Mammary epithelial cell (primary cell): ENCODE measurements at places on chromosomes 7 and 10. TPM values are rescaled to one million over a fixed set of nuclear protein-coding genes. Genes with fewer than 3 reads are reported as not detected.

- no peak for DNase-seq
Observed at GRCh38 chr10:125062914-125063230, 97.5 kb downstream of the CTBP2 start.

DNA sequence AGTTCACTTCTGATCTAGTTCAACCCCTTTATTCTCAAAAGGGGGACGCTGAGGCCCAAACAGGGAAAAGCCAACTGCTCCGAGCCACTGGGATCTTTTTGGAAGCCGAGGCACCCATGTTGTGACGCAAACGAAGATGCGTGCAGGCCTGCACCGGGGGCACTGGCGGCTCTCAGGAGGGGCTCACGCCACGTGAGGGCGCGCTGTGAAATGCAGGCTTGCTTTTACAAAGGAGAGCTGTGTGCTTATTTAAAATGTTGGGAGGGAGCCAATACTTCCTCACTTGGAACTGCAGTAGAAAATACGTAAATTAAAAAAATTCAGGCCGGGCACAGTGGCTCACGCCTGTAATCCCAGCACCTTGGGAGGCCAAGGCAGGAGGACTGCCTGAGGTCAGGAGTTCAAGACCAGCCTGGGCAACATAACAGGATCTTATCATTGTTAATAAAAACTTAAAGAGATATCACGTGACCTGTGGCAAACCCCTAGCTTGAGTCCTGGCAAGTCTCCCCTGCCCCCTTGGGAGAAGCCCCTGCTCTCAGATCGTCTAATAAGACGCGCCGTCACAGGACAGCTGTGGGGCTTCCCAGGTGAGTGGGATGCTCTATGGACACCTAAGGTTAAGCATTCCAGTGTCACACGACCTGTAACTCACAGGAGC, 16.3 kb downstream of the BRI3 start:
- DNase-seq, result no peak

DNA sequence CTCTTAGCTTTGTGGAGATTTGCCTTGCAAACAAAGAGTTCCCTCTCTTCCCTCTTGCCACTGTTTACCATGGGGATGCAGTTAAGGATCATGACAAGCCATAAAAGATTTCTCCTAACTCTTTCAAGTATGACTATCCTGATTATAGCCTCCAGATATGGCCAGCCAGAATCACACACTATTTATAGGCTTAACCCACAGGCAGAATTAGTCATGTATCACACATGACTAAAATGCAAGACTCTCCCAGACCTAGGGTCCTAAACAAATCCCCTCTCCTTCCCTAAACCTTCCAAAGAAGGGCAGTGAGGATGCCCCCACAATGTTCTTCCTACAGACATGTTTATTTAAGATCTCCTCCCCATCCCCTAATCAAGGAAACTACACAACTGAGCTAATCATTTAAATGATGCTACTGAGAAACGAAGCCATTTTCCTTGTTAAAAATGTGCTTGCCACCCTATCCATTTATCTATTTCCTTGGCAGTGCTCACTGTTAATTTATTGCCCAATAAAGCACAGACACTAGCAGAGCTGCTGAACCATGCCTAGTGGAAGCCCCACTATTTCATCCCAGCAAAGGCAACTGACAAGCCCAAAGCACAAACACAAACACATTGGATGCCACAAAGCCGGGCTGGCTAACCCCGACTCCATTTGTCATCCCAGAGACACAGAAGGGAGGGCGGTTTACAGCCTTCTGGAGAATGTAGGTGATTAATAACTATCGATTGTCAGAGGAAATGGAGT, 363.4 kb downstream of the KCNMA1 start:
- DNase-seq, result peak; percentile 80

- no peak for DNase-seq
Observed at GRCh38 chr7:124954790-124955189, 25.2 kb upstream of the POT1 start.

DNA sequence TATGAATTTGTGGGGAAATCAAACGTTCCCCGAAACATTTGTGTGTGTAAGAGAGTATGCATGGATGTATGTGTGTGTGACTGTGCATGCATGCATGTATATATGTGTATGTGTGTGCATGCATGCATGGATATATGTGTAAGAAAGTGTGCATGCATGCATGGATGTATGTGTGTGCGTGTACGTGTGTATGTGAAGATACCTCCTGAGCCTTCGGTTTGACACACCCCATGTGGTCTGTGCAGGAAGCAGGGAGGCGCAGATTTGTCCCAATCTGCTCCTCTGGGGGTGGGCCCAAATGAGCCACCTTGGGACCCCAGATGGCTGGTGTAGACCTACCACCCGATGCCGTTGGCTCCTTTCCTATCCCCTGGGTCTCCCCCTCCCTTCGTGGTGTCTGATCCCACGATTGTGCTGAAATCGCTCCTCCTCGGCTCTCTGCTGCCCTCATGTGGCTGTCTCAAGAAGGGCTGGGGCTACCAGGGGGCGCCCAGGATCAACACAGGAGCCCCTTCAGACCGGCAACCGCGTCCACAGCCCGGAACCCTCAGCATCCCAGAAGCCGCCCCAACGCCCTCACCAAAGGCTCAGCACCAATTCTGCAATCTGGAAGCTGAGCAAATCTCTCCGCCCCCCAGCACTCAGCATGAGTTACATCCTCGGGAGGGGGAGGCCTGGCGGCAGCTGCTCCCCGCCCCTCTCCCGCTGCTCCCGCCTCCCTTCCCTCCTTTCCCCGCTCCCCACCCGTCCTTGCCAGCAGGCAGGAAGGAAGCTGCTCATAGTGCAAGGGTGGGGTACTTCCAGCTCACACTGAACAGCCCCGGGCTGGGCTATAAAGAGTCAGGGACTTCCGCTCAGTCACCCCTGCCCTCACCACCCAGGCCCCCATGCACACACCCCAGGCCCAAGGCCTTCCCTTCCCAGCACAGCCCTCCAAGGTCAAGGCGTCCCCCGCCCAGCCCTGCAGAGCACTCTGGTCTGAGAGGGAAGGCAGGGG, 2.3 kb upstream of the NOS3 start:
- no peak for DNase-seq

- DNase-seq, result no peak
Observed at GRCh38 chr7:127359011-127359410, 33.5 kb downstream of the ZNF800 start.

GRCh38 chr10:130720235-130720634, 584.0 kb downstream of the GLRX3 start:
- DNase-seq, result no peak

DNA sequence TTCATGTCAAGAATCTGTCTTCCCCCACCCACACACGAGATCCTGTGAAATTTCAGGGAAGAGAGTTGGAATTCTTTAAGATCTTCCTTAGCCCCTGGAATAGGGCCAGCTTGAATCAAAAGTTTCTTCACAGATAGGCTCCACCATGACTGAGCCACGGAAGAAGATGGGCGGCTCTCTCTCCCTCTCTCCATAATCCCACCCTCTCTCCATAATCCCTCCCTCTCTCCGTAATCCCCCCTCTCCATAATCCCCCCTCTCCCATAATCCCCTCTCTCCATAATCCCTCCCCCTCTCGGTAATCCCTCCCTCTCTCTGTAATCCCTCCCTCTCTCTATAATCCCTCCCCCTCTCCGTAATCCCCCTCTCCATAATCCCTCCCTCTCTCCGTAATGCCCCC, 20.4 kb downstream of the SHH start:
- no peak for DNase-seq

DNA sequence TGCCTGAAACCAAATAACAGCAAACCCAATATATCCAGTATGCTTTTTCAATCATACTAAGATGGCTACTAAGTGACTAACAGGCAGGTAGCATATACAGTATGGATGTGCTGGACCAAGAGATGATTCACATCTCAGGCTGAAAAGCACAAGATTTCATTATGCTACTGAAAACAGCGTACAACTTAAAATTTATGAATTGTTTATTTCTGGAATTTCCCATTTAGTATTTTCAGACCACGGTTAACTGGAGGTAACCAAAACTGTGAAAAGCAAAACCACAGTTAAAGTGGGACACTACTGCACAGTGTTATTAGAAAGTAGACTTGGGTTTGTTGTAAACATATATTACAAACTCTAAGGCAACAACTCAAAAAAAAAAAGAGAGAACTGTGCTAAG, 91.5 kb downstream of the KMT2C start:
- peak; percentile 18 for DNase-seq

DNA sequence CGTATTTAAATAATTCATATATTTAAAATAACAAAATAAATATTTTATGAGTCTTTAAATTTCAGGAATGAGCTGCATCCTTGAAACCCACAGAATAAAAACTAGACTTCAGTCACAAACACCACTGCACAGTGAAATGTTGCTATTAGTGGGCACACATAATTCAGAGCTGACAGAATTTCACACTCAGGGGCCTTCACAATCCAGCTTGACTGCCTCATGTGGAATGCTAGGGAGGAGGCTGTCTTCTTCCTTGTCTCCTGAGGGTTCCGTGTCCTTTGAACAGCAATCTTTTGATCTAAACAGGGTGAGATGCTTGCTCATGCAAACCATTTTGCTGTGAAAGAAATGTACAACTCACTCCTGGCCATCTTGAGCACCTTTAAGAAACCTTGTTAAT, 346.7 kb downstream of the CCSER2 start:
- DNase-seq, result no peak

- DNase-seq, result peak; percentile 49
Observed at GRCh38 chr7:19930851-19931250, 157.4 kb upstream of the TMEM196 start.

MAT1A gene
- 0.27 TPM in 1 of 2 replicates, not detected in the other for total RNA-seq

CHAT gene
- not detected for total RNA-seq

BMPER gene
- total RNA-seq, result not detected in 2 replicates

C7orf57 gene
- 2.0 and 2.6 TPM in 2 replicates for total RNA-seq

NEURL1 gene
- 0.50 TPM for total RNA-seq

PIP gene
- total RNA-seq, result not detected in 2 replicates

SEMA3C gene
- 708 TPM for total RNA-seq

GATAD1 gene
- total RNA-seq, result 26.2 TPM

EPDR1 gene
- 41.2 TPM for total RNA-seq

CYP2C18 gene
- total RNA-seq, result not detected in 2 replicates

SFRP5 gene
- total RNA-seq, result not detected

DPYSL4 gene
- 5.6 and 7.5 TPM in 2 replicates for total RNA-seq

IQUB gene
- total RNA-seq, result 1.5 TPM
